LHCN-M2 (cell line): ENCODE measurements at places on chromosomes 12 and 14. TPM values are rescaled to one million over a fixed set of nuclear protein-coding genes. Genes with fewer than 3 reads are reported as not detected.

DNA sequence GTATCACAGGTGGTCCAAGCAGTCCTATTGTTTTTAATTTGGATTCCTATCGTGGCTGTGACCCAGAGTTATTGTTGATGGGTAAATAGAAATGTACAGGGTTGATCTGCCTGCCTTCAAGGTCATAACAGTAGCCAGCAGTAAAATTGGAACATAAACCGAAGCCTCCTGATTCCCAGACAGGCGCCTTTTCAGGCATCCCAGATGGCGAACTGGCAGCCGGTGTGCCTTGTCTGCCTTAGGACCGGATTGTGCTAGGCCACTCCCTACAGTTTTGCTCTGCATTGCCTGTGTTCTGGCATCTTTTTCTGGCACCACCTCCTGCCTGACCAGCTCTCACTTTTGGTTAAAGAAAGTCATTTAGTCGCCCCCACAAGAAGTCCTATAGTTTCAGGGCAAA is 22.2 kb downstream of the TMEM117 start:
- no peak for DNase-seq

The PRB2 gene
- not detected in 2 replicates for total RNA-seq

DNA sequence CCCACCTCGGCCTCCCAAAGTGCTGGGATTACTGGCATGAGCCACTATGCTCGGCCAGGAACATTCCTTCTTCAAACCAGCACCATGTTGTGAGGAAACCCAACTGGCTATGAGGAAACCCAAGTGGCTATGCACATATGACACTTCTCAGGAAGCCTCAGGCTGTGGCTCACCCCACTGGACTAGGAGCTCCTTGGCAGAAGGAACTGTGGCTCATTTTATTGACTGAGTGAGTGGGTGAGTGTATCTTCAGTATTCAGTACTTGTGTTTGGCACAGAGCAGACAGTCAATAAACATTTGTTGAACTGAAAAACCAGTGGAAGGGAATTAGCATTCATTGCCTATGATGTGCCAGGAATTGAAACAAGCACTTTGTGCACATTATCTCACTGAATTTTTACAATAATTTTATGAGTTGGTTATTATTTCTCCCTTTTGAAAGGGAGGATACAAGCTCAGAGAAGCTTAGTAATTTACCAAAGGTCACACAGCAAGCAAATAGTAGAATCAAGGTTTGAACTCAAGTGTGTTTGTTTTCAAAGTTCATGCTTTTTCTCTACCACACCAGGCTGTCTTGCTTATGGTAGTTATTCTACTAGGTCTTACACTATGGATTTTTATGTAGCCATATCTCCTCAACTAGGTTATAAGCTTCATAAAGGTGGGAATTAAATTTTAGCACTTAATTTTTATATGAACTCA is 121.6 kb downstream of the VEZT start:
- no peak for DNase-seq

DNA sequence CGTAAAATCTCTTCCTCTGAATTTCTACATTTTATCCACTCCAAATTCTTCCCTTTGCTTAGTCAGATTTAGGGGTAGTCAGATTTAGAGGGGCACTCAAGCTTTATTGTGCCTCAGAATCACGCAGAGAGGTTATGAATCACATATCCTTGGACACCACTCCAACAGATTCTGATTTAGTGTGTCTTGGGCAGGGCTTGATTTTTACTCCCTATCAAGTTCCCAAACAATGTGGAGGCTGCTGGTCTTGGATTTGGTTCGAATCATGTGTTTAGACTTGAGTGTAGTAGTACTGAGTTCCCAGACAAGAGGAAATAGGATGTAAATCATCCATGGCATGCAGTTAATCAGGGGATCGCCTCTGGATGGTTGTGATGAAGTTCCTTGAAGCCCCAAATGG is 298.1 kb upstream of the CLEC14A start:
- no peak for DNase-seq

The CMTM5 gene
- not detected in 2 replicates for total RNA-seq

GRCh38 chr14:76808011-76808410 is 4.7 kb downstream of the ANGEL1 start:
- no peak for DNase-seq

- DNase-seq: peak; percentile 16
Observed at GRCh38 chr12:105378911-105379310, 48.4 kb downstream of the C12orf75 start.
